ENCODE measurements at places on chromosomes 6 and 20.

GRCh38 chr20:33443006-33443511, 504 bp downstream of the SNTA1 start:
- no peak for DNase-seq

DNA sequence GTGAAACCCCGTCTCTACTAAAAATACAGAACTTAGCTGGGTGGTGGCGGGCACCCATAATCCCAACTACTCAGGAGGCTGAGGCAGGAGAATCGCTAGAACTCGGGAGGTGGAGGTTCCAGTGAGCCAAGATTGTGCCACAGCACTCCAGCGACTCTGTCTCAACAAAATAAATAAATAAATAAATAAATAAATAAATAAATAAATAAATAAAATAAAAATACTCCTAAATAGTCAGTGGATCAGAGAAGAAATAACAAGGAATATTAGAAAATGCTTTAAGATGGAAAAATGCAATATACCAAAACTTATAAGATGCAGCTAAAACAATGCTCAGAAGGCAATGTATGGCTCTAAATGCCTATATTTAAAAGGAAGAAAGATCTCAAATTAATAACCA, 39.0 kb upstream of the SASH1 start:
- no peak for DNase-seq

GRCh38 chr6:52574709-52575501, 2.0 kb downstream of the TRAM2 start:
- DNase-seq, result peak; percentile 18

GRCh38 chr20:63790572-63791168, 40.4 kb downstream of the ZBTB46 start:
- DNase-seq, result no peak

DNA sequence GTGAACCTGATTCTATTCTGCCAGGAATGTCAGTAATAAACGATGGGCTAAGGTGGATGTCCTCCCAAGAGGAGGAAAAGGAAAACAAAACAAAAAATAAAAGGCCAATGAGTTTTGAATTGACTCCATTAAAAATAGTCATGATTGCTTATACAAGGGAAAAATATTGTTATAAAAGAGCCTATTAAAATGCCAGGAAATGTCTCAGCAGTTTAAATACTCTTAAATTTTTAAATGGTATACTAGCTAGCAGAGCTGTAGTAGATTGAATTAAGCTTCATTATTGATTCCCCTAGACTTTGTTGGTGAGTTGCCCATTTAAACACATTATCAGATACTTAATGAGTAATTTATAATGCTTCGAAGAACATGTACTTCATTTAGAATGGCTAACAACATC, 990.9 kb upstream of the GJE1 start:
- no peak for DNase-seq
